NCI-H524 (cell line): ENCODE measurements at places on chromosomes 4 and X.
A peak's percentile ranks its signal among the peaks of the same experiment; 100 is the strongest.

GRCh38 chrX:123871309-123871708, 11.5 kb downstream of the XIAP start:
- DNase-seq: no peak

GRCh38 chrX:129736491-129736890, 2.3 kb upstream of the XPNPEP2 start:
- DNase-seq: no peak

DNA sequence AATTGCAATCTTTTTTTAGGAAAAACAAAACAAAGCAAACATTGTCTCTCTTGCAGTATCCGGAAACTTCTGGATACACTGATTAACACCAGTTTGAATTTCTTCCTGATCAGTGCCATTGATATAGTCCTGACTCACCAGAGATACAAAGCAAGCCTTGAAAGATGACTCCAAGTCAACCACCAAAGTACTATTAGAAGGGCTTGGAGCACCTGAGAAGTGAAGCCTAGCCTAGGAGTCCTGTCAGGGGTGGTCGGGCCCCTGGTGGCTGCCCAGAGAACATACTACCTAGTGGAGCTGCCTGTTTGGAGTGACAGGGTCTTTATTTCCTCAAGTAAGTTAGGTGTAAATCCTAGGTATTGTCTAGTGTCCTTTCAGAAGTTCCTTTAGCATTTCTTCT, 593.2 kb downstream of the ZNF674 start:
- DNase-seq: no peak

DNA sequence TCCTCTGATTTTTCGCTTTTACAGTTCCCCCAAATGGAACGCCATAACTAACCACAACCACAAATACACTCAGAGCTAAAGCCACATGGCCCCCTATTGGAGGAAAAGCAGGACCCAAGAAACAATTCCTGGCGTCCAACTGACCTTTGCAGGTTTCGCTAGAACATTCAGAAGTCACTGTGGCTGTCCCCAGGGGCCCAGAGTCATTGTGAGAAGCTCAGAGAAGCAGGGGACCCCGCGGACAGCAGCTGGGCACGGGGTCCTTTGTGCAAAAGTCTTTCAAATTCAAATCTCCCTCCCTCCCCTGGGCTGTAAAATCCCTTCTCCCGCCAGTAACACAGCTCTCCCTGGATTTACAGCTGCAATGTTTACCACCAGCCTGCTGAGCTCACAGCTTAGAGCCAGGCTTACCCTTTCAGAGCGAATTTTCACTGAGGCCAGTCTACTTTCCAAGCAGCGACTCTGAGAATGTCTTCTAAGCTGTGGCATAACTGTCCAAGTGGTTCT, 214.8 kb downstream of the CRLF2 start:
- no peak for DNase-seq

- DNase-seq: peak; percentile 71
These were observed 128.3 kb downstream of the MAGEE1 start for GRCh38 chrX:76555816-76556215.

DNA sequence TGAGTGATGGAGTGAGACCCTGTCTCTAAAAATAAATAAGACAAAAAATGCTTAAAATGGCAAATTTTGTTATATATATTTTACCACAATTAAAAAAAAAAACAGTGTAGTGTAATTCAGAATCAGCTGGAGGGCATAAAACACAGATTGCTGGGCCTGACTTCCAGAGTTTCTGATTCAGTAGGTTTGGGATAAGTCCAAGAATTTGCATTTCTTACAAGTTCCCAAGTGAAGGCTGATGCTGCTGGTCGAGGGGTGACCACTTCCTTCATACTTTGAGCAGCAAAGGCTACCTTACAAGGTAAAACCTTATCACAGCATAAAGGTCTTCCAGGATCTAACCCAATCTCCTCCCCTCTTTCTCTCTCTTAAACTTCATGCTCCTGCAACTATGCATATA, 40.7 kb downstream of the KLHL8 start:
- DNase-seq: no peak

DNA sequence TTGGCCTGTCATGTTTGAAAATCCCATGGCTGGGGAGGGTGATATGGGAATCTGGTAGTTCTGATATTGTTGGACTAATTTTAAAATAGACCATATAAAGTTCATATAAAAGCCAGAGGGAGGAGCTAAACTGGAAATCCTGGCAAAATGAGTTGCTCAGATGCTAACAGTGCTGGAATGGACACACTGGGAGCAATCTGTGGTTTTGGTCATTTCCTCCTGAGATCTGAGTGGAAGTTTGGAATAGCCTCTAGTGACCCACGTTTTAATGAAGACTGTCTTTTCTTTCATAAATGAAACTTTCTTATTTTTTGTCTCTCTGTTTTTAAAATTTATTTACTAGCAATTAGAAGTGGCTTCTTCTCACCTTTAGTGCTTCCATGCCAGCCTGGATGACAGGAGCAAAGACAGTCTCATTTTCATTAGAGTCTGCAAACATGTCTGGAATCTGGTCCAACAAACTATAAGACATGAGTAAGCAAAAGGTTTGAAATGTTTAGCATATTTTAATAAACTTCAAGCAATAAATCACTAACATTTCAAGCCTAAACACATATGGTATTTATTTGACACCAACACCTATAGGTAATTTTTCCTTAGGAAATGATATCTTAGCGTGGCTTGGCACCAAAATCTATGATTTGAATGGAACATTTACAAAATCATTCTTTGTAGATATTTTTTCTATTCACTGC, 66.6 kb downstream of the METTL14 start:
- no peak for DNase-seq

GRCh38 chr4:48578132-48578968, 88.3 kb downstream of the ZAR1 start:
- DNase-seq: peak; percentile 59

DNA sequence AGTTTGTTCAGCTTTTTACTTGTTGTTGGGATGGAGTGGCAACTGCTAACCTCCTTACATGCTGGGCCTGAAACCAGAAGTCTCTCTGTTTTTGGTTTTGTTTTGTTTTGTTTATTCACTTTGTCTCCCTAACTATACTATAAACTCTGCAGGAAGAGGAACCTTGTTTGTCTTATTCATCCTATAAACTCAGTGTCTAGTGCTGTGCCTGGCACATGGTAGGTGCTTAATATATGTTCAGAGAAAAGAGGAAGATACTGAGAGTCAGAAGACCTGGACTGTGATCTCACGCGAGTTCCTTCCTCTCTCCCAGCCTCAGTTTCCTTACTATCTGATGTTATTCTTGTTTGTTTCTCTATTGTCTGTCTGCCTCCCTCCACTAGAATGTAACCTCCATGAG, 71.3 kb downstream of the PRPS1 start:
- no peak for DNase-seq

DNA sequence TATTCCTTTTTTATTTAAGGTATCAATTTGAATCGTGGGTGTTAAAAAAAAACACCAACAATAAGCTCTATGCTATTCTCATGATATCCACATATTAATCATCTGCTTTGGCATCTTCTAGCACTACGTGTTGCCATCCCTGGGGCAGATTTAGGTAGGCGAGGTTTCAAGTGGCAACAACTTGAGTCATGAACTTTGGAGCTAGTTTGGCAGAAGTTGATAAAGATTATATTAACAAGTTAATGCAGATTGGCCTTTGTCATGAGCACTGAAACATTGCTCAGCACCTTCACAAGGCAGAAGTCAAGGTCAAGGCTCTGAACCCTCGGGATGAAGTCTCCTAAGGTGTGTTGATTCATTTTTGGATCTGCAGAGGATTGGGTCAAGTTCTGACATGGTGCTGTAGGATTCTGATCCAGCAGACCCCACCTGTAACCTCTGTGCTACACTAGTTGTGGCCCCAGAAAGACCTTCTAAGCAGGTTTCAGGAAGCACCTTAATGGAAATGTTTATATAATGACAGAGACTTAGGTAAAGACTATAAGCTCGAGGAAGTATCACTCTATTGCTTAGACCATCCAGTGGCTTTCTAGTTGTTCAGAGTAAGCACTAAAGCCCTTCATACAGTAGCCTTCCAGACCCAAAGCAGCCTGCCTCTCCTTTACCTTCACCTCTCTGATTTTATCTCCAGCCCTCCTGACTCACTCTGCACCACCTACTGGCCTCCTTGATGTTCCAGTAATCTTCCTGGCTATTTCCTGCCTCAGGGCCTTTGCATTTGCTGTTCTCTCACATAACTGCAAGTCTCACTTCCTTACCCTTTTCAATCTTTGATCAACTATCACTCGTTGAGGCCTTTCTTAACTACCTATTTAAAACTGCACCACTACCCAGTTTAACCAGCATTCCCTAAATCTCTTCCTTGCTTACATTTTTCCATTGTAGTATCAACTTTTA, 117.0 kb upstream of the SLC4A4 start:
- DNase-seq: no peak

GRCh38 chr4:64340218-64341110, 68.8 kb downstream of the TECRL start:
- DNase-seq: peak; percentile 66

DNA sequence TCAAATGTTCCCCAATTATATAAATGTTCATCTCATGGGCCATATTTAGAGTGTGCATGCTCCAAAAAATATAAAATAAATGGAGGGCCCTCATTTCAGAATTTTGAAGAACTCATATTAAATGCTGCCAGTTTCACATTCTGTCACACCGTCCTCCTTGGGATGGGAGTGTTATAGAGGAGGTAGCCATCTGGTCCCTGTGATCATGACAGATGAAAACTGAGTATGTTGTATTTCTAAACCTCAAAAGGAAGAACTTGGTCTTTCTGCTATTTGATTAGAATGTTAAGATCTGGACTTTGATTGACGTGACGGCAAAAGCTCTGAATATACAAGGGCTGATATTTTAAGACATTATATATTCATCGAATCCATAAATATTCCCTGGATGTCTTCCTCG, 308.0 kb downstream of the RAPGEF2 start:
- no peak for DNase-seq

GRCh38 chrX:150364347-150365050, 1.4 kb downstream of the MAMLD1 start:
- peak; percentile 15 for DNase-seq
